Adrenal gland (tissue), 19 donors: ENCODE measurements at places on chromosomes 2 and 18. TPM values are rescaled to one million over a fixed set of nuclear protein-coding genes. Genes with fewer than 3 reads are reported as not detected.
A peak's percentile ranks its signal among the peaks of the same experiment; 100 is the strongest.

Gene DES
- total RNA-seq = 9.4 TPM

Gene CLHC1
- 6.0 TPM for total RNA-seq

DNA sequence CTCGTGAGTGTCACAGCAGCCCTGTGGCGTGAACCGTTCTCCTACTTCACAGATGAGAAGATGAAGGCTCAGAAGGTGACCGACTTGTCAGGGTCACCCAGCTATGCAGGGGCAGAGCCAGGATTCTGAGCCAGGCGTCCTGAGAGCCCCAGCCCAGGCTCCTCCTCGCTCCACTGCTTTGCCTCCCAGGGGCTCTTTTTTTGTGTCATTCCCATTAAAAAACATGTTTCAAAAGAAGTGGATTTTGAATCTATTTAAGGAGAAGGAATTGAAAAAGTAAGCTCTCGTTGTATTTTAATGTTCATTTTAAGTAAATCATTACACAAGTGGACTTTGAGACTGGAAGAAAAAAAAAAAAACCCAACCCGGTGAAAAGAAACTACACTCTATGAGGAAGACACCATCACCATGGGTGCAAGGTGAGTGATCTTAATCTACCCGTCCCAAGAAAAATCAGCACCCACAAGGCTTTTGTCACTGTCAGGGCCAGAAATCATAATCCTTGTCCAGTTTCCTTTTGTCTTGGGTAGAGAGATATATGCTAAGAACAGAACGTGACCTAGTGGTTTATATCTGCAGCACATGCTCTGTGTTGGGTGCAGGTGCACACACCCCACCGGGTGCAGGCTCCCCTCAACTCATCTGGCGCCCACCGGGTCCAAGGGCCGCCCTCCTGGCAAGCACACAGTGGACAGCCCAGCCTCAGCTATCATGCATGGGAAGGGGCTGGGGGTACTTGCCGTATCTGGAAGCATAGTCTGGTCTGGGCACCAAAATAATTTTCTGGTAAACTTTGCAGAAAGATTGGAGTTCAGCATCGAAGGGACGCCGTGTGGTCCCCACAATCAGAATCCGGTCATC lies 73.5 kb upstream of the ASB18 start:
- H3K27me3 ChIP-seq = no peaks in the 10 kb centered on the region
- no peak overlapping the region for H3K27ac ChIP-seq
- no peak overlapping the region for H3K4me3 ChIP-seq
- no peaks in the 10 kb centered on the region for H3K4me1 ChIP-seq
- no peaks in the 10 kb centered on the region for H3K36me3 ChIP-seq

DNA sequence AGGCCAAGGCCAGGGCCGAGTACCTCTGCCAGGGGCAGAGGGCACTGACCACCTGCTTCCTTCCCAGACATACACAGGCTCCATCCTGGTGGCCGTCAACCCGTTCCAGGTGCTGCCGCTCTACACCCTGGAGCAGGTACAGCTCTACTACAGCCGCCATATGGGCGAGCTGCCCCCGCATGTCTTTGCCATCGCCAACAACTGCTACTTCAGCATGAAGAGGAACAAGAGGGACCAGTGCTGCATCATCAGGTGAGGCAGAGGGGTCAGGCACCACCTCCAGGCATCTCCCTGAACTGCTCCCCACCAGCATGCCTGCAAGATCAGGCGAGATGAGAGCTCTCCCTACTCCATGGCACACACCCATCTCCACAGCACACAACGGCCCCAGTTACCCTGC lies 31.1 kb downstream of the MYO7B start:
- DNase-seq = peak; percentile 37
- H3K27me3 ChIP-seq = no peaks in the 10 kb centered on the region
- H3K4me3 ChIP-seq = no peak overlapping the region
- peaks cover 13% of the 10 kb centered on the region for H3K4me1 ChIP-seq
- H3K36me3 ChIP-seq = no peaks in the 10 kb centered on the region

GRCh38 chr2:105954891-105955290 lies 210.2 kb downstream of the NCK2 start:
- H3K36me3 ChIP-seq = no peaks in the 10 kb centered on the region
- no peak overlapping the region for H3K27ac ChIP-seq
- DNase-seq = no peak
- no peaks in the 10 kb centered on the region for H3K4me1 ChIP-seq

Gene AP1S3
- 2.6 TPM for total RNA-seq

GRCh38 chr2:65372619-65373018 lies 59.8 kb downstream of the SPRED2 start:
- no peak for DNase-seq
- no peaks in the 10 kb centered on the region for H3K4me1 ChIP-seq
- no peak overlapping the region for H3K4me3 ChIP-seq
- no peaks in the 10 kb centered on the region for H3K27me3 ChIP-seq
- H3K36me3 ChIP-seq = no peaks in the 10 kb centered on the region
